Right lung (tissue), 10 donors: ENCODE measurements at places on chromosomes 7 and 10.
A peak's percentile ranks its signal among the peaks of the same experiment; 100 is the strongest.

- no peak for DNase-seq
Measured at GRCh38 chr7:117041822-117042221, 88.5 kb downstream of the ST7 start.

DNA sequence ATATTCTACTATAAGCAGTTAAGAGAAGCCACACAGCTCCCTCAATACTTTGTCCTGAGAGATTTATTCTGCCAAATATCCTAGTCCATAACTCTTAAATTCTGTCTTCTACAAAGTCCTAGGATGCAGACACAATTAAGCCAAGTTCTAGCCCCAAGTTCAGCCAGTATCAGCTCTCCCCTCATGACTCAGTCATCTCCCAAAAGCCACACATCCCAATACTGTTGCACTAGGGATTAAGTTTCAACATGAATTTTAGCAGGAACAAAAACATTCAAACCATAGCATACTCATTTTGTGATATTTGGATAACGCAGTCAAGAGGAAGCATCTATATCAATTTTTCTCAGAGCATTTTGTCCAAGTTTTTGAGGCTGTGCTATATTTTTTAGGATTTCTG lies 277.4 kb downstream of the FZD1 start:
- no peak for DNase-seq

DNA sequence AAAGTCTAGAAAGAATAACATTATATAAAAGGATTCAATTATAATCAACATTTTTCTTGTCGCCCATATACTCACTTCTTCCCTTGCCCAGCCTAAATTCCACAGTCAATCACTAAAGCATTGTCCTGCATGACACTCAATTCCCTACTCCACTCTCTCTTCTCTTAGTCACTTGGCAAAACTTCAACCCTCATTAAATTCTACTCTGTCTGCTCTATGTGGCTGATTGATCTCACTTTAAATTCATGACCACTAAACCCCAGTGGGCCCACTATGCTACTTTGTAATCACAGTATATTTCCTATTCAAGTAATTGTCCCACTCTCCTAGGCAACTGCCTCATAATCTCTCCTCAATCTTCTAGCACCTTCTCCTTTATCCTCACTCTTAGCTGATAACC lies 54.1 kb downstream of the MTERF1 start:
- peak; percentile 14 for DNase-seq

GRCh38 chr7:12777257-12777656 lies 89.8 kb downstream of the ARL4A start:
- DNase-seq = no peak

GRCh38 chr7:112990624-112991023 lies 96.0 kb downstream of the GPR85 start:
- DNase-seq = no peak

- no peak for DNase-seq
Measured at GRCh38 chr10:93670372-93670771, 32.0 kb downstream of the FRA10AC1 start.

DNA sequence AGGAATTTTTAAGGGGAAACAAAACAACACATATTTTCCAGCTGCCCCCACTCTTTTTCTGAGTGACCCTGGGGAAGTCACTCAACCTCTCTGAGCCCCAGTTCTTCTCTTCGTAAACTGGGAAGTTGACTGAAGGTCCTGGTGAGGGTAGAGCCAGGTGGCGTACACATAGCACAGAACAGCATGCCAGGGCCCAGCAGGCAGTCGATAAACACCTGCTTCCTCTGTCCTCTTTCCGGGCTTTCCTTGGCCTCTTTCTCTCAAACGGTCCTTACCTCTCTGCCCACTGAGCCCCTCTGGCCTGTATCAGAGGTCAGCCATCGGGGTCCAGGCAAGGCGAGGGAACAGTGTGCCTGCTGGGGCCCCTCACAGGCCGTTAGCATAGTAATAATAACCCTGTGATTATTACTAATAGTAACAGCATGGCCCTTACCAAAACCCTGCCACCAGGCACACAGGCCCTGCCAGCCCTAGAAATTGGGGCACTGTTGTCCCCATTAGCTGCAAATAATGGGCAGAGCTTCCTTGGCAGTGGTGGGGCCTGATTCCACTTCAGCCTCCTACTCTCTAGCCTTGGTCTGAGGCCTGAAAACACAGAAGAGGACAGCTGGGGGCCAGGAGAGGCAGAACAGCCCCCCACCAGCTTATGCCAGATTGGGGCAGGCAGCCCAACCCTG lies 37.3 kb upstream of the SLC29A3 start:
- DNase-seq = no peak

GRCh38 chr10:24446739-24447138 lies 237.8 kb downstream of the KIAA1217 start:
- no peak for DNase-seq

DNA sequence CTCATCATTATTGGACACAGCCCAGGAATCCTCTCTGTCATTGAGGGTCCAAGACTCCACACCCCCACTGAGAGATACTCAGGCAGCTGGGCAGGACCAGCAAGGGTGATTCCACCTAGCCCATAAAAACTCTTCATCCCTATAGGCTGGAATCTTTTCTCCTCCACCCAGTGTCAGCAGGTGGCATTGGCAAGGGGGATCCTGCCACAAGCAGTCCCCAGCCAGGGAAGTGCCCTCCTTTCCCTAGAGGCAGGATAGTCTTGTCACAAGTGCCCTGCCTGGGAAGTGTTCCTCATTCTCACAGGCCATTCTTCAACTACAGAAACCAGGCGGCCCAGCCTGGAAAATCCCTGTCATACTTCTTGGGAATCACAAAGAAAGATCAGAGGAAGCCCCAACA lies 533.6 kb downstream of the GRID1 start:
- no peak for DNase-seq

DNA sequence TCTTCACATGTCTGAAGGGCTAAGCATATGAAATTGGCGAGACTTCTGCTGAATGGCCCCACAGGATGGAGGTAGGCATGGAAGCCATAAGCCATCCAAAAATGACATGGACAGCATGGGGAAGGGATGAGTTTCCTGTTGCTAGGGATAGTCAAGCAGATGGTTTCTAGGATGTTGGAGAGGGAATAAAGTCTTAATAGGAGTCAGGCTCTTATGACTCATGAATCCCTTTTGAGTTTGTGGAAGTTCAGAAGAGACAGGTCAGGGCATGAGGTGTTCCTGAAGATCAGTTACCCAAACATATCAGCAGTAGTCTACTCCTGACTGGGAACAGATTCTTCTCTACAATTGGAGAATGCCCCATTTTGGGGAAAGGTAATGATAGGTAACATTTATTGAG lies 243.9 kb downstream of the REEP3 start:
- no peak for DNase-seq
